Right ventricle myocardium inferior (tissue), 1 donor: ENCODE measurements at places on chromosomes 5 and 9. TPM values are rescaled to one million over a fixed set of nuclear protein-coding genes. Genes with fewer than 3 reads are reported as not detected.

DNA sequence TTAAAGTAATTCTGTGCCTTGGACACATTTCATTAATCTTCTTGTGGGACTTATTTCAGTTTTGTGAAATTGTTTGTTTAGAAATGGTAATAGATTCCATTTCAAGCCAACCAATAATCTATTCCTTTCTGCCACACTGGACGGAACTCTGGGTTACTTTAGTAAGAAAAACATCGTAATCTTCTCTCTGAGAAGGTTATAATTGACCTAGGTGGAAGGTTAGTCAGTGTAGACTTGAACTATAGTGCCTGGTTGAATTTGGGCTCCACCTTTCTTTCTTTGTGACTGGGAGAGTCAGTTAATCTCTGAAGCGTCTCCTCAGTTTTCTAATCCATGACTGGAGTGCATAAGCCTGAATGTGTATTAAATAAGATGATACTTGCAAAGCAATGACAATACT, 89.7 kb upstream of the PRLR start:
- DNase-seq, result no peak

GRCh38 chr5:131371835-131372234, 108.0 kb downstream of the CDC42SE2 start:
- DNase-seq, result no peak

DNA sequence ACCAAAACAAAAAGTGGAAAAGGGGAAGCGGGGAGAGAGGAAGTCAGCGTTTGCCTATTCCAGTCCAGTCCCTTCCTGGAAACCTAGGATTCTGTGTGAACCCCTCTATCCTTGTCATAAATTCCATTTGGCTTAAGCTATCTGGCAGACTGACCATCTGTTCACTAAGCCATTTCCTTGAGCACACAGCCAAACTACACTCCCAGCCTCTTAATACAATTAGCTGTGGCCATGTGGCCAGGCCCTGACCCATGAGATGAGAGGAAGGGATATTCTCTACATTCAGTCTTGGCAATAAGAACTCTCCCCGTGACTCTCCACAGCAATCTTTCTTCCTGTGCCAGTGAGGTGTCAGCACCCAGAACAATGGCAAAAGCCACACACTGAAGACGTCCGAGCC, 424.8 kb downstream of the TLE1 start:
- DNase-seq, result no peak

DNA sequence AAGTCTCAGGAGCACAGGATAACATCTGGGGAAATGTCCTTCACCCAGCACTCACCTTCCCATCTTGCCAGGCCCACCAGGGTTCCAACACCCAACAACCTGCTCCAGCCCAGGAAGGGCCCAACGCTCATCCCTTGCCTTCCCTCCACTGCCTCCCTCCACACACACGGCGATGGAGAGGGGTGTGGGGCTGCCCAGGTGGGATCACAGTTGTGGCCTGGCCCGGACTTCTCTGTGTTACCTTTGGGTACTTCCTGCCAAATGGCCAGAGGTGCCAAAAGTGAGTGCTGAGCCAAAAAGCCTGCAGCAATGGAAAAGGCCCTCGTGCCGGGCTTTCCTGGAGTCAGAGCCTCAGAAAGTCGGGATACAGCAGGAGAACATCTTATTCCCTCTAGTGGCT, 15.6 kb upstream of the TDRD7 start:
- no peak for DNase-seq

DNA sequence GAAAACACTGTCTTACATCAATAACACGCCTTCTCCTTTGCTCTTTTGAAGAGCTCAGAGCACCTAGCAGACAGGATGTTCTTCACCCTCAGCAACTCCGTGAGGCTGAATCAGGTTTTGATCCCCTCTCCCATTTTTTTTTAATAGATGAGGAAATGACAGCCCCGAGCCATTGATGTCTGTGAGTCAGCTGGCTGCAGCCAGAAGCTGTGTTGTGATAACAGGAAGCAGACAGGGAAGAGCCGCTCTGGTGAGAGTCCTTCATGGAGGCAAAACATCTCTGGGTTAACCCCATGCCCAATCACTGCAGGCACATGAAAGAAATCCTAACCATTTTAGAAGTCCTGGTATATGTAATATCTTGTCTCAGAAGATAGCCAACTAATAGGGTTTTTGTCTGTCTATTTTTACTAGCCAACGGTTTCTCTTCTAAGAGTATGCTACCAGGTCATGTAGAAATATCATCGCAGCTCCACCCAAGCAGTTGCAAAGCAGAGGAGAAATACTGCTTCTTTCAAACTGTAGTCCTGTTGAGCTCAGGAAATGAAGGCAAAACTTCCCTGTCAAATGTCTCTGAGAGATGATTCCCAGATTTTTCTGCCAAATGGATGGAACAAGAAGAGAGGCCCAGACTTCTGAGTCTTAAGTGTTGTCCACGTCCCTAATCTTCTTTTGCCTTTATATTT, 568.9 kb downstream of the CCDC171 start:
- DNase-seq, result no peak

DNA sequence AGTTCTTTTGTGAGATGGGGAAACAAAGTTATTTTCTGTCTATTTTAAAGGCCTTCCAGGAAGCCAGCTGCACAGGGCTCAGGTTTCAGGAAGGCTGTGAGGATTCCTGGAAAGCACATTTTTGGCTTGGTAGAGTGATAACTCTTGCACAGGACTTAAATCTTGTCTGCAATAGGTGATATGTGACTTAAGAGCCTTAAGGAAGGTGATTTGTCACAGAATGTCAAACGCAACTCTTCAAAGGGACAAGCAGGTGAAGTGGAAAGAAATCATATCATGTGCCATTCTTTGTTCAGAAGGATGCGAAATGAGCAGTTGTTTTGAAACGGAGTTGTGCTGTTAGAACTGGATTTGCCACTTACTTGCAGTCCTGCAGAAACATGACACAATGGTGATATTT, 459.3 kb downstream of the MAT2B start:
- DNase-seq, result no peak

DNA sequence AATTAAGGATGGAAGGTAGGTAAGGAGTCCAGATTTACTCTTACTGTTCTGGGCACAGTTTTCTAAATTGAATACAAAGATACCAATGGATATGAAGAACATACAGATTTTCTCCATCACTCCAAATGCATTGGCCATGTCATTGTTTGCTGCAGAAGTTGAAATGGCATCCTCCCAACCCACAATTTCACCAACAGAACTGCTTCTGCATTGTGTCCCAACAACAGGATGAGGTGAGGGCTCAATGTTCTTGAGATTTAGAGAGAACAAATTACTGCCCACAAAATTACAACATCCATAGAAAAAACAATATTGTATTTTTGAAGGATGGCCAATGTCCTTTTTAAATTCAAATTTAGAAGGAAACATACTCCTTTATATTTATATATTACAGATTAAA, 88.9 kb downstream of the NUDT12 start:
- no peak for DNase-seq

DNA sequence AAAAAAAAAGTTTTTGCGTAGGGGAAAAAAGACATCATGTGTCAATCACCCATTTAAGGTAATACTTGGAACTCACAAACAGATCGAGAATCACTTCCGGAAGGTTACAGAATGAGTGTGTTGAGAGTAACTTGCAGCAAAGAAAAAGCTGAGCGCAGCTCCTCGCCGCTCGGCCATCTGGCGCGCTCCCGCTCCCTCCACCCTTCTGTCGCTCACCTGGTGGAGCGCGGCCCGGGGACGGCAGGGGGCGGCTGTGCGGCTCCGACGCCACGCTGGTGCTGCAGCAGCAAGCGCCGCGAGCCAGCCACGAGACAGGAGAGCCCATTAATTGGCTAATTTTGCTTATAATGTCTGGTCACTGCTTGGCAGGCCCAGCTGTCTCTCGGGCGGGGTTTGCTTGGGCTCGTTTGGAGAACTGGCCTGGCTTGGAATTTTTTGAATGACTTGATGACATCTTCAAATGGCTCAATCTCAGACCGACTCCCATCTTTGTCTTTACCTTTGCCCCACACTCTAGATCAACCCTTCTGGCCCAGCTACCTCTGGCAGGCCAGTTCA, 601.8 kb downstream of the CCDC171 start:
- DNase-seq, result no peak

DNA sequence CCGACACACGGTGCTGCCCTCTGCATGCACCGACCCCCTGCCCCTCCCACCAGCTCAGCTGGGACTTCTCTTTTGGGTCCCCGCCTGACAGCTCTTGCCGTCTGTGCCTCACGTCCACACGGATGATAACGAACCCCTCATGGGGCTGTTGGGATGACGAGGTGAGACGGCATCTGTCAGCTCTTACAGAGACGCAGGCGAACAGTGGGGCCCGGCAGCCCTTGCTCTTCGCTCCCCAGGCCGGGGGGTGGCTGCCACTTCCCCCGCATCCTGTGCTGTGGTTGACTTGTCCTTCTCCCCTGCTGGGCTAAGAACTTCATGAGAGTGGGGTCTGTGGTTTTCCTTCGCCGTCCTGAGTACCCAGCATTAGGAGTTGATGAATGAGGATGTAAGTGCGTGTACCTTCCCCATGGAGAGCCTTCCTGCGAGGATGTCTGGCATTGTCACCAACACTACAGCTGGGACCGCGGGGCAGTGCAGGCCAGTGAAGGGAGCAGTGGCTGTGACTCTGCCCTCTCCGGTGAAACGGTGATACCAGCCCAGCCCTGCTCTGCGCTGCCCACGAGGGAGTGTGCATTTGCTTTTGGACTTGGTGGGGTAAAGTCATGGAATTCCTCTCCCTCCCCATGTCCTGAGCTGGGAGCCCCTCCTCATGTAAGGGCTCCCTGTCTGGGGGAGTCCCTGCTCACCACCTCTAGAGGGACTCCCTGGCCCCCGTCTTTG, 23.2 kb downstream of the HK3 start:
- DNase-seq, result peak; percentile 44

DNA sequence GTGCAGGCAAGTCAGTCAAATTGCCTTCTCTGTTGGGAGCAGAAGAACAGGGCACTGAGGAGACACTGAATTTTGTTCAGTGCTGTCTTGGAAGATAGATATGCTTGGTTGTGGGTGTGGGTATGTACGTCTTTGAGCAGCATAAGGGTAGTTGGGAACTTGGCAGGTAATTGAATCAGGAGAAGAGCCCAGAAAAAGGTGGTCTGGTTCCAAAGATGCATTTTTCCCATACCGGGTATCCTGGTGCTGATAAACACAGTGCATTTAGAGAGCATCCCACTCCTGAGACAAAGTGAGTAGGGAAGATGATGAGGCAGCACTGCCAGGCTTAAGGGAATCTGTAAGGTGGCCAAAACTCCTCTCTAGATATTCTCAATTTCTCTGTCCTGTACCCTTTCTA, 40.6 kb downstream of the TEK start:
- no peak for DNase-seq

- DNase-seq, result no peak
Observed at GRCh38 chr9:130432796-130433167, 12.0 kb upstream of the ASS1 start.

GRCh38 chr9:85723215-85723614, 18.5 kb downstream of the AGTPBP1 start:
- DNase-seq, result no peak

- no peak for DNase-seq
Observed at GRCh38 chr5:146291421-146292074, 47.1 kb upstream of the POU4F3 start.

DNA sequence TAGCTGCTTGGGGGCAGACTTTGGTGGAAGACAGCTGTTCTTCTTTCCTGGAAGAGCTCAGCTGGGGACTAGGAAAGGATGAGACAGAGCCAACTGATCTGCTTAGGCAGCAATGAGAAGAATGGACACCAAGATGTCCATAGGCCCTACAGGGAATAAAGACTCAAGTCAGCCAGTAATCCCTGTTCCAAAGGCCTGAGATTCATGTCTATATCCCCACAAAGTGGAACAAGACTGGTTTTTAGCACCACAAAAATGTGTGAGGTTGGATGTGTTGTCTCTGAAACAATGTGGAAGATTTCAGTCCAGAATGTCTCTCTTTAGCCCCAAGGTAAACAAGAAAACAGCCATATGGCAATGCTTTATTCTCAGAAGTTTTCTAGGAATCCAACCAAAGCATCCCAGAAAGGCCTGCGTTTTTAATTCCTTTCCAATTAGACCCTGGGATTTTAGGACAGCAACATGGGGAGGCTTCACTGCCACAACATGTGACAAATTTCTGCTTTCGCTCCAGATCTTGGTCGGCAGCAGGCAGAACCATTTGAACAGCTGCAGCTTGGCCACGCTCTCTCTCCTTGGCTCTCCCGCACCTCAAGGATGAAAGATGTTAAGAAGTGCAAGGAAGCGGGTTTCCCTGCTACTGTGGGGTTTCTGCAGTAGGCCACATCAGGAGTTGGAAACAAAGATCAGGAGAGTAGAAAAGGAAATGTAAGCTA, 245.1 kb downstream of the FSTL4 start:
- DNase-seq, result no peak

- DNase-seq, result no peak
Observed at GRCh38 chr5:66358741-66359140, 214.6 kb downstream of the SREK1 start.

- DNase-seq, result no peak
Observed at GRCh38 chr9:132826131-132826530, 52.0 kb downstream of the AK8 start.

GRCh38 chr9:72633966-72634365, 112.6 kb downstream of the TMC1 start:
- no peak for DNase-seq

DNA sequence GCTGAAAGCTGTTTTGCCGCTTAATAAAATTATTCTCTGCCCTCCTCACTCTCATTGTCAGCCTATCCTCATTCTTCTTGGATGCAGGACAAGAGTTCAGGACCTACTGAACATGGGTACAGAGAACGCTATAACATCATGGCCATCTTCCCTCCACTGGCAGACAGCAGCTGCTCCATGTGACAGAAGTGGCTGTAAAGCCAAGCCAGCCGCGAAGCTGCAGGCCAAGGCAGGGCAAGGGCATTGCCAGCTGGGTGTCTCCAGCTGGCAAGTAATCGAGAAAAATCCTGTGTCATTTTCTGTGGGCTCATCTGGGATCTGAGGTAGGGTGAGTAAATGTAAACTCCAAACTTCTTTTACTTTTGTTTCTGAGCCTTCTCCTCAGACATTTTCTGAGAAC, 84.8 kb downstream of the SLC25A46 start:
- no peak for DNase-seq

DNA sequence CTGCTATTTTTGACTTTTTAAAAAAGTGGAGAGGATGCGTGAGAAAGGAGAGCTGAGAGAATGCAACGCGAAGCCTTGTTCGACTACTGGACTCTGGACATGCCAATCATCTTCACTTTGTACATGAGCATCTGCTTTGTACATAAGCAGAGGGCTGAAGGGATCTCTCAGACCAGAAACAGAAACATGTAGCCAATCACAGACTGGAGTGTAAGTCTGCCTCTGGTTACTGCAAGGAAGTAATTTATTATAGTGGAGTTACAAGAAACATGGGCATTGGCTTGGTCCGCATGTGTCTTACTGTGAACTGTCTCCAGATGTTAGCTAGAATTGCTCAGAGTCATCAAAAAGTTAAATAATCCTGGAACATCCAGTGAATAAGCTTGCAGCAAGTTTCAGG, 190.0 kb upstream of the GRAMD2B start:
- DNase-seq, result no peak

Gene TEK
- total RNA-seq, result 21.1 TPM

Gene TLR4
- 16.8 TPM for total RNA-seq

Gene SUSD1
- 8.1 TPM for total RNA-seq

Gene ALDH1A1
- total RNA-seq, result 25.7 TPM

Gene RNF20
- 48.3 TPM for total RNA-seq

Gene ENG
- total RNA-seq, result 131 TPM

Gene MZB1
- total RNA-seq, result 1.2 TPM

Gene IRX1
- 1.3 TPM for total RNA-seq
